ENCODE measurements at places on chromosomes 1 and 21.

DNA sequence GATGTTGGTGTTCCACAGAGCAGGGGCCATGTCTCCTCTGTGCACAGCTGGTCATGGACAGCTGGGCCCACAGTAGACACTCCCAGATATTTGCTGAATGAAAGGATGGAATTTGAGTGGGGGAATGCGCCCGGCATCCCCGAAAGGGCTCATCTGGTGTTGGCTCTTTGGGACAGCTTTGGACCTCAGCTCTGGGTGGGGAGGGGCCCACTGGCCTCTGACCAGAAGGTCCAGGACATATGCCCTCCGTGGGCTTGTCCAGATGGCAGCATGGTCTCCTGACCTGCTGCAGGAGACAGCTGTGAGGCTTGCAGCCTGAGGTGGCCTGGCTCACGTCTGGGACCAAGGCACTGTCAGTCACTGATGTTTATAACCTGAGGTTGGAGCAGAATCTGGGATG is 160.4 kb upstream of the AJAP1 start:
- no peak for DNase-seq

GRCh38 chr1:30191154-30191702 is 532.2 kb downstream of the MATN1 start:
- peak; percentile 95 for DNase-seq

GRCh38 chr21:31526040-31526439 is 133.5 kb upstream of the SOD1 start:
- no peak for DNase-seq

GRCh38 chr1:224188286-224188685 is 5.2 kb downstream of the DEGS1 start:
- DNase-seq, result no peak

DNA sequence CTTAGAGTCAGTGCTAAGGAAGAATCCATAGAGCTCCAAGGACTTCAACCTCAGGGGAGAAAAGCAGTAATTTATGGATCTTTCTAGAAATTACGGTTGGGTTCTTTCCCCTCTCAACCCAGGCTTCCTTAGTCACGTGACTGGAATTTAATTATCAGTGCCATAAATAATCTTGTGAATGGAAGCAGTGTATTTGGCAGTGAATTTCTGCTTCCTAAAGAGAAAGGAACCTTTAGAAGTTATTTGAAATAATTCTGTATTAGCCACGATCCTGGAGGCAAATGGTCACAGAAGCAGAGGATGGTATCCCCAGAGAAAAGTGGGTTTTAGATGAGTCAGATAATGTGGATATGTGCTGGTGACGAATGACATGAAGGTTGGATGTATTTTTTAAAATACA is 89.6 kb downstream of the NFIA start:
- no peak for DNase-seq

GRCh38 chr21:27425172-27425571 is 458.3 kb upstream of the ADAMTS5 start:
- no peak for DNase-seq

GRCh38 chr1:63937461-63938022 is 163.7 kb downstream of the ROR1 start:
- no peak for DNase-seq

DNA sequence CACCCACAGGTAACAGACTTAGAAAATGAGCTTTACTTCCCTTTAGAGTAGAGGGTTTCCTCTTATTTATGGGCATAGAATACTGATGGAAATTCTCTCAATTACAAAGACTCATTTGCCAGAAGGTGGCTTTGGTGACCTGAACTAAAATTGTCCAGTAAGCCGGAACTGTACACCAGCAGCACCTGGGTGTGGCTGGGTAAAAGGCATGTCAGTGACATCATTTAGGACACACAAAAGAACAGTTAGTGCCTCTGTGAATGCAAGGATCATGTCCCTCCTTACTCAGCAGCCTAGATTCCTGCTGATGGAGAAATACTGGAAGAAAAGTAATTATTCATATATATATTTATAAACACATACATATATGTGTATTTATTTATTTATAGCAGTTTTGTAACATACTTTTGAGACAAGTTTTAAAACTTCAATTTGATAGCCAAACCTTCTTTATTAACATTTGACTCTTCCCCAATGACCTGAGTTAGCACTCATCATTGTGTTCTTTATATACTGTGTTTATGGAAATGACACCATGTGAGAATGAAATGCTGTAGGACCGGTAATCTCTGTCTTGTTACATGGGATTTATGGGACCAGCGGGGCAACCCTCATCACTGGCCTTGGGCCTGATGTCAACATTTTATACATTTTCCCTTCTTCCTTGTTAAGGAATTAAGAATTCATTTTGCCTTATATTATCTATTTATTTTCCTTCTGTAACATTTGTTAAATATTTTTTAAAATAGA is 274.4 kb downstream of the BRINP2 start:
- no peak for DNase-seq

DNA sequence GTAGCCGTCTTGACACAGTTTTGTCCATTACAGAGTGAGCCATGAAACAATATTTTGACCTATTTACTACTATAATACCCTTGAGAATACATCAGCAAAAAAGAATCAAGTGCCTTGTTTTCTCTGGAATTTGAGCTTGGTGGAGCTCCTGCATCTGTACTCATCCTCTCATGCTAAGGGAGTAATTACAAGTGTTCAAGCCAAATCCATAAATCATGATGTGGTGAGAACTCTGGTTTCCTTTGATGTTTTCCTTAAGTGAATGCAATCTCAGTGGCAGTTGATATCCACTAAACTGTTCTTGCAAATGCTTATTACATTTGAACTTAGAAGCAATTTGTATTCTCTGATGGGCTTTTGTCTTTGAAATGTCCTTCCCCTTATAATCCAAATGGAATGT is 824.6 kb upstream of the TMPRSS15 start:
- DNase-seq, result no peak

DNA sequence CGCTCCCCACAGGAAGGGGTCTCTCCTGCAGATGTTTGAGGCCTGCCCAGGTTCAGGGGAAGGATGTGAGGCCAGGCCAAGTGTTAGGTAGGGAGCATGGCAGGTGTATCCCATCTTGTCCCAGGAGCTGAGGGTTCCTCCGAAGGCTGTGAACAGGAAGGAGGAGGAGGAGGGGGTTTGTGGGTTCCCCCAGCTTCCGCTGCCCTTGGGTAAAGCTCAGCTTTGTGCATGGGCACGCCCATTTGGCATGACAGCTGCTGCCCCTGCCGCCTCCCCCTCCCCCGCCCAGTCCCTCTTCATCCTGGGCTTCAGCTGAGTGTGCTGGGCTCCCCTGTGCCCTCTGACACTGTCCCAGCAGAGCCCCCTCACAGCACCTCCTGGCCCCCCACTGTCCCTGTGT is 25.5 kb downstream of the TNFRSF8 start:
- DNase-seq, result no peak

DNA sequence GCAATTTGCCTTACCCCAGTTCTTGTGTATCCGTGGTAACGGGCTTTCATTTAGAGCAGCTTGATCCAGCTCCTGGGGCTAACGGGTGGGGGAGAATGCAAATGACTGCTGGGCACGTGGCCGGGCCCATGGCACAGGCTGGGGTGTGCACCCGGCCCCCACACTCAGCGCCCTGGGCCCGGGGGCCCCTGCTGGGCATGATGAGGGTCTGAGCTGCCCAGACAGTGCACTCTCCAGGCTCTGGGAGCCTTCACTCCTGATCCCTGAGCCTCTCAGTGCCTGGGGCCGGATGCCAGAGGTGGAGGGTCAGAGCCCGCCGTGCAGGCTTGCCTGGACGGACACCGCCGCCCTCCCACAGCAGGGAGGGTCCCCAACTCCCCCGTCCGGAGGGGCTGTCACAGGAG is 20.1 kb upstream of the PEX10 start:
- no peak for DNase-seq

GRCh38 chr1:204520834-204521709 is 4.9 kb downstream of the MDM4 start:
- peak; percentile 67 for DNase-seq

DNA sequence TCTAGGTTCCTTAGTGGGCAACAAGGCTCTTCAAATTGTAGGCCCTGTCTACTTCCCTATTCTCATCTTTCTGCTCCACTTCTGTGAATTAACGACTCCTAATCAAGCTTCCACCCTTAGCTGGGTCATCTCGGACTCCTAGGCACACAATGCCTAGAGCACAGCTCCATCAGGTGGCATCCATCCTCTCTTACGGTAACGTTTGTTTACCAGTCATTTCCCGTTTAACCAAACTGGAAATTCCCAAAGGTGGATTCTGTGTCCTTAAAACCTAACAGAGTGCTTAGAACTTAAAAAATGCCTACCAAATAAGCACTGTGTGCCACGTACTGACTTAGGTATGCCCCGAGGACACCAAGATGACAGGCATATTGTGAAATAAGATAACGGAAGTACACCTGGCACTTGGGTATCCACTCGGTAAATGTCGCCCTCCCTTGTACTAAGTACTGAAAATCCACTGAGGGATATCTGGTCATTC is 1.5 kb downstream of the PARP1 start:
- peak; percentile 63 for DNase-seq

- DNase-seq, result no peak
Measured at GRCh38 chr1:193365966-193366365, 179.6 kb upstream of the B3GALT2 start.

All from MV-4-11 (cell line).